ENCODE measurements at places on chromosomes 3 and 15.
A peak's percentile ranks its signal among the peaks of the same experiment; 100 is the strongest.

DNA sequence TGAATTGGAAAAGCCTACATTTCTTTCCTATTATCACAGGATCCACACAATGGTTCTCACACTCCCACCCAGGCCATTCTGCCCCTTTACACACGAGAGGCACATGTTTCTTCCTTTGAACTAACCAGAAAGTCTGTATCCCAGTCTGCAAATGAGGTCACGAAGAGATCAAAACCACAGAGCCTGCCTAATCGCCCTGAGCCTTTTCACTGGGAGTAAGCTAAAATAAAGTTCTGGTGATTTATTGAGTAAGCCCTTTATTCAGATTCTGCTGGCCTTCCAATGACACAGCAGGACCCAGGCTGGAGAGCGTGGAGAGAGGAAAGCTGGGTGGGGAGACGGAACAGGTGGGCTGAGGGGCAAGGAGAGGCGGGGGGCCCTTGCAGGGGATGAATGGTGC, 78.7 kb downstream of the ATP1B3 start:
- no peak for DNase-seq

DNA sequence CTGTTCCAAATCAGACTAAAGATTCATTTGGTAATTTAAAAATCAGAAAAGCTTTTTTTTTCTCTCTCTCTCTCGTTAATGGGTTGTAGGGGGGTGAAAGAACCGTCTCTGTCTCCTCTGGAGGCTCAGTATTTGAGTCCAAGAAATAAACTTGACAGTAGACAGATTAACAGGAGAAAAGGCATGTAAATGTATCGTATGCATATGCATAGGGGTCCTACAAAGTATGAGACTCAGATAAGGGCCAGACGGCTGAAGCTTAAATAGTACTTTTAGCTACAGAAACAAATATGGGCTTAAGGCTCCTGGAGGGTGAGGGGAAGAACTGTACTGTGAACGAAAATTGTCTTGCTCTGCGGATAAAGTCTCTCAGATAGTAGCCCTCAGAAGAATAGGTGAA, 42.4 kb downstream of the PIK3CA start:
- no peak for DNase-seq

DNA sequence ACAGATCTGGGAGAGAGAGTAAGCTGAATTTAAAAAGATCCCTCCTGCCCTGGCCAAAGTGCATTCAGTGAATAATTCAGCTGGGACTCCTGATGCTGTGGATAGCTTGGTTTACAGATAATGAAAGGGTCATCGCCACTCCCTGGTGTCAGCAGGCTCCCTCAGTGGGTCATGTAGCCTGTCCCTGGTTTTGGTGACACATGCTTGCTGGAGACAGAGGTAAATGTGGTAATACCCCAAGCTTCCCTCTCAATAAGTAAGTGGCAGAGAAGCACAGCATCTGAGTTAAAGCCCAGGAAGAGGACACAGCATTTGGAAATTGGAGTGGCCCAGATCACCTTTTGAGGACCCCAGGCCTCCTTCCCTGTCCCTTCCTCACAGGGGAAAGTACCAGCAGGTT, 1.8 kb downstream of the TMEM115 start:
- no peak for DNase-seq

DNA sequence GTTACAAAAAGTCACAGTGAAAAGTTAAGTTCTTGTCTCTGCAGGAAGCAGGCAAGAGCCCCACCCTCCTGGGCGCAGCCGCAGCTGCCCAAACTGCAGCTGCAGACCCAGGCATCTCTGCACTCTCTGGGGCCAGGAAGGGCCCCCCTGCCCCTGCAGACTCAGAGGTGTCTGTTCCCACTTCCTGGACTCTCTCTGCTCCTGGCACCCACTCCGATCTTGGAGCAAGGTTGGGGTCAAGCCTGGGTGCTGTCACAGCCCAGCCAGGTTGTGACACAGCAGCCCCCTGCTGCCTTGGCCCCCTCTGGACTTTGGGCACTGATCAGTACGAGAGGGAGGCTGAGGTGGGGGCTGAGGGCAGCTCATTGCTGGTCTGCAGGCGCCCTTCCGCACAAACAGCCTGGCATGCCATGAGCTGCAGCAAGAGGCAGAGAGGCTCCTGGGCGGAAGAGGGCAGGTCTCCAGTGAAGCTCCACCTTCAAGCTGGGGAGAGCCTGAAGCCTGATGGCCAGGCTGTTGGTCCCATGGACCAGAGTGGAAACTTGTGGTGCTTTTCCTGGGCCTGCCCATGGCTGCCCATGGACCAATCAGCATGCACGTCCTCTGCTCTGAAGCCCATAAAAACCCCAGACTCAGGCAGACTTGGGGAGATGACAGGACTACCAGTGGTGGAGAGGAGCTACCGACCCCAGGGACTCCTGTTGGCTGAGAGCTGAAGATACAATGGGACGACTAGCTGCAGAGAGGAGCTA, 42.9 kb upstream of the LRRFIP2 start:
- DNase-seq, result no peak

- DNase-seq, result no peak
Measured at GRCh38 chr15:82571722-82572222, 31.5 kb upstream of the RPS17 start.

DNA sequence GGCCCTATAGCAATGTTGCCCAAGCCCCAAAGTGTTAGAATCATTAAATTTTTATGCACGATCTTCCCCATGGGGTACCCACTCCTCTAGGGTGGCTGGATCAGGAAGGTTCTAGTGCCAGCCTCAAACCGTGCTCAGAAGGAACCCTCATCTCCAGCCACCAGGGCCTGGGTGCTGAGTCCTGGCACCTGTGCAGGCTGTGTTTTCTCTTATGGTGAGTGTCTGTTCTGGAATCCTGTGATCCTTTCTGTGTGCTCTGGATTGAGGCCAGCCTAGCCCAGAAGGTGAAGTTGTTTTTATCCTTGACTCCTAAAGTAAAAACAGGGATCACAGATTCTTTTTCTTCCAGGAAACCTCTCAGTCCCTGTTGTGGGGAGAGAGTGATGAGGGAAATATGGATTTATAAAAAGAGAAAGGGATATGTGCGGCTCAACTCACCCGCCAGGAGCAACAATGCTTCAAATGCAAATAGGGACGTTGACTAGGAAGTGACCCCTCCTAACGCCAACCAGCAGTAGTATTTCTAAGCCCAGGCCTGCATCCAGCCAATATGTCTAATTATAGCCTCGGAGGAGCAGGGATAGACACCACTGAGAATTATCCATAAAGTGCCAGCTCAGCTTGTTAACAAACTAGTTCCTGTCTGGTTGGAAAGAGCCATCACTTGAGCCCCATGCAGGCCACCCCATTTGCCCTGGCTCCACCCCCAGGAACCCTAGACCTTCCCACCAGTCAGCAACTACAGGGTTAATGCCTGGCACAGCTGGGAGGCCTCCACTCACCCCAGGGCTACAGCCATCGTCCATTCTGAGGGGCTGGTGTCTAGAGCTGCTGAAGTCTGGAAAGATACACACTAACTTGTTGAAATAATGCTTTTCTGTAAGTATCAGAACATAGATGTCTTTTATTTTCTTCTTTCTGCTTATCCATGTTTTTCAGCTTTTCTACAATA, 513.5 kb upstream of the PROK2 start:
- no peak for DNase-seq

DNA sequence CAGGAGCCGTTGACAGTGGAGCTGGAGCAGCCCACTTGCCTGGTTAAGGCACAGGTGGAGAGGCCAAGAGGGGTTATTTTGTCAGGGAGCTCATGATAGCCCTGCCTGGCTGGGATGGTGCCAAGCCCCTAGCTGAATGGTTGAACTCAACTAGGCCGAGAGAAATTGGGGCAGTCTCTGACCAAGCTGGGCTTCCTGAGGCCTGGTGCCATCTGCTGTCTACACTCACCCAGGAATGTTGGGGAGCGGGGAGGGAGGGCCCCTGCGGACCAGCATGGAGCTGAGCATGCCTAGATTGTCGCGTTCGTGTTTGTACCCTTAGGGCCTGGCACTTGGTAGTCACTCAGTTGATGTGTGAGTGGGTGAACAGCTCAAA, 1.2 kb downstream of the BRPF1 start:
- no peak for DNase-seq

GRCh38 chr15:31128919-31129768, 27.6 kb upstream of the TRPM1 start:
- DNase-seq, result peak; percentile 71

GRCh38 chr15:63186065-63186464, 3.3 kb upstream of the RAB8B start:
- no peak for DNase-seq

DNA sequence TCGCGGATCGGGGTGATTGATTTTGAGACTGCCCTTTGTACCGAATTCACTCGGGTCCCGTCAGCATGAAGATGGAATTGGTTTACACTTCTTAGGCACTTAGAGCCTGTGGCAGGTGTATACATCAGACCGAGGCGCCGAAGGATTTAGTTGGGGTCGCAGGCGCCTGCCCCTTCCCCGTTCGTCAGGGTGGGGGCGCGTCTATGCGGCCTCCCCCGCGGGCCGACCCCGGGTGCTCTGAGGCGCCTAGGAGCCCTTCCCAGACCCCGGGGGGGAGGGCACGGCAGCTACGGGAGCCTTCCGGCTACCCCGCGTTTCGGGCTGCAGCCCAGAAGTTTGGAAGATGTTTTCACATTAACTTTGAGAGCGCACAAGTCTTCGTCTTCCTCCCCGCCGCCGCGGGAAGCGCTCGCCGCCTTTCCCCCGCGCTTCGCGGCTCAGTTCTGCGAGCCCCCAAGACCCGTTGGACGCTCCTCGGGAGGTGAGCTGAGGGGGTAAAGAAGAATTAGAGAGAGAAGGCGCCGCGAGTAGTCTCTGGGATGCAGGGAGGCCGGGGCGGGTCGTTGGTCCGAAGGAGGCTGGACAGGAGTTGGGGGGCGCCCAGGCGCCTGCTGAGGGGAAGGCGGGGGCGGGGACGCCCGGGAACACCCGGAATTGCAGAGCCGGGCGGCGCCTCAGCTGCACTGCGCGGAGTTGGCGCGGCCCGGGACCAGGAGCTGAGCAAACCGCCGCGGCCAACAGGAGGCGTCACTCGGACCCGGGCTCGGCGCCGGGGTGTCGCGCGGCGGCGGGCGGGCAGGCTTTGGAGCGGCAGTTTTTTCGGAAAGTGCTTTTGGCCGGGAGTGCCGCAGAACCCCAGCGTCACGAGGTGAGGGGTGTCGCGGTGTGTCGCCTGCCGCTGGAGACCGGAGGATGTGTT, 780 bp downstream of the TIPARP start:
- peak; percentile 15 for DNase-seq

DNA sequence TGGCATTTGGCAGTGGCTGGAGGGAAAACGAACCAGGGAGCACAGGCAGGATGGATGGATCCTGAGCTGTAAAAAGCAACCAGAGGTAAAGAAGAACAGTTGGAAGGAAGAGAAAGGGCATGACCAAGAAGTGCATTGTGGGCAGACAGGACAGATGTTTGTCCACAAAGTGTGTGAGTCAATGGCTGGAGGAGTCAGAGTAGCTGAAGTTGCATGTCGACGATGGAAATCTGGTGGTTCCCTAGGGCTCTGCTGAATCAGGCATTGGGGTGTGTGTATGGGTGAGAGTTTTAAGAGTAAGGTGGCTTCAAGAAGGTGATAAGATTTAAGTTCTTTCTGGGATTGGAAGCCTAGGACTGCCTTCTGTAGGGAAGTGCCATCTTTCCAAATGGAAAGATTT, 214.0 kb upstream of the BHLHE40 start:
- DNase-seq, result no peak

- DNase-seq, result no peak
Measured at GRCh38 chr3:57094575-57094974, 34.1 kb downstream of the SPATA12 start.

DNA sequence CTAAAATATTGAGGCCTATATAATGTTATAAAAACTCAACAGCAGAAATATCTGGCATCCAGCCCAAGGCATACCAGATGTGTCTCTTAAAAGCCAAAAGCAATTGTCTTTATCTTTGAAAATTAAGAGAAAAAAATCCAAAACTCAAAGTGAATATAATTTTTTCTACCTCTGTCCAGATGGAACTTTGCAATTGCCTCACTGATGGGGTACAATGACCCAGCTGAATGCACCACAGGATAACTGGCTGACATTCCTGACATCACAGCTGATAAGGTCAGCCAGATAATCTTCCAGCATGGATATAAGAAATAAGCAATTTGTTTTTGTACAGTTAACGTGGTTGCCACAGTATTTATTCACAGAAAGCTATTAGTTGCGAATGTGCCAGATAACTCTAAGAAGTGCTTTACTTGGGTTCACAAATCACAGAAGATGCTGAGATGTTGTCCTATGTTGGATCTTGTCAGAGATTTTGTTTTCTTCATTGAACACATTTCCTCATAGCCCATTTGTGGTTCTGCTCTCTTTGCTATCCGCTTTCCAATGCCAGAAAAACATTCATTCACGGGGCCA, 566.9 kb upstream of the CCDC54 start:
- DNase-seq, result no peak

- DNase-seq, result no peak
Measured at GRCh38 chr3:108589998-108590323, 439 bp downstream of the DZIP3 start.

- no peak for DNase-seq
Measured at GRCh38 chr3:185943760-185944106, 5.9 kb upstream of the TRA2B start.

DNA sequence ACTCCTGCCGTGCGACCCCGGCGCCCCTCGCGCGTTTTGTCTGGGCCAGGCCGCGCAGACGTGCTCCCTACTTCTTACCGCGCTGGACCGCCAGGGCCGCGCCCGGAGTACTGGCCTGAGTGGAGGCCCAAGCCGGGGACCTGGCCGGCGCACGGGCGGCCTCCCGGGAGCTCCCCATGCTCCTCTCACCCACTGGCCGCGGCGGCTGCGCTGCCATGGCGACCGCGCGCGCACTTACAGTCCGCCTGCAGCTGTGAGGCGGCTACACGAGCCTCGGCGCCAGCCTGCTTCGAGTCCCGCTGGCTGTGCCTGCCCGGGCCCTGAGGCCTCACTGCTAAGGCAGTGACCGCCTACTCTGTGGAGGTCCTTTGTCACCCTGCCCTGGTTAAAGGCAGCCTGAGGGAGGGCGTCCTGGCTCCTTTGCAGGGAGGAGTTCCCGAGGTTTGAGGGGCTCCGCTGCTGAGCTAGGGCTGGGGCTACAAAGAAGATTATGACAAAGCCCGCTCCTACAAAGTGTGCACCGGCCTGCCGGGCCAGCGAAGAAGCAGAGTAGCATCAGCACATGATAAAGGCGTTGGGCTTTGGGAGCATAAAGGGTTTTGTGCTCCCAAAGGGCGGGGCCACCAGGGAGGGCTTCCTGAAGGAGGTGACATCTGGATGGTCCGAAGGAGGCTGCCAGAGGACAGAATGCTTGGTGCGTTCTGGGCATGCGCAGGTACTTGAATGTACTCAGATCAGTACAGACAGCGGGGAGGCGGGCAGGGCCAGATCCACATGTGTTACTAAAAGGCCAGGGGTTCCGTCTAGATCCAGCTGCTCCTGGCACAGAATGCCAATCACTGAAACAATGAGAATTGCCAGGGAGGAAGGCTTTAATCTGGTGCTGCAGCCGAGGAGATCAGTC, at the start of the genes LRRC34 and LRRIQ4:
LRRC34 (minus strand) TSS at position 573 of the 904 bp plus-strand sequence; CDS start at position 217, 356 bp downstream.
LRRIQ4 (plus strand) TSS at position 539 of the 904 bp plus-strand sequence. CDS start 9,052 bp downstream, outside the sequence.
- DNase-seq, result no peak

DNA sequence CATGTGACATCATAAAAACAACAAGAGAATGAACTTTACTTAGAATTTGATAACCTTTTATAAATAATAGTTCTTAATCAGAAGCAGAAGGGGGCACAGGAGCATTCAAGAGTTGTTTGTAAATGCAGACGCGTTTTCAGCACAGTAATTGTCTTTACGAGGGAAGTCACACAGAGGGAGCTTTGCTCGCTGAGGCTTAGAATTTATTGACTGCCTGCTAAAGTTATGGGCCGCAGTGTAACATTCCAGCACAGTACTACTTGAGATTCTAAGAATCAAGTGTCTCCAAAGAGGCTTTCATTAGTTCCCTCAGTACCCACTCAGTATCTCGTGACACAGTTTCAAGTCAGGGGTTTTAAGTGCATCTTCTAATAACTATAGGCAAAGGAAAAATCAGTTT, 288.7 kb downstream of the NR2F2 start:
- no peak for DNase-seq

- DNase-seq, result no peak
Measured at GRCh38 chr15:39574427-39574826, 6.5 kb upstream of the THBS1 start.

Data from activated CD8-positive, alpha-beta memory T cell treated with anti-CD3 and anti-CD28 coated beads for 1 hour (primary cell).